Type B pancreatic cell (in vitro differentiated cells): ENCODE measurements at places on chromosomes 1 and 21.
A peak's percentile ranks its signal among the peaks of the same experiment; 100 is the strongest.

DNA sequence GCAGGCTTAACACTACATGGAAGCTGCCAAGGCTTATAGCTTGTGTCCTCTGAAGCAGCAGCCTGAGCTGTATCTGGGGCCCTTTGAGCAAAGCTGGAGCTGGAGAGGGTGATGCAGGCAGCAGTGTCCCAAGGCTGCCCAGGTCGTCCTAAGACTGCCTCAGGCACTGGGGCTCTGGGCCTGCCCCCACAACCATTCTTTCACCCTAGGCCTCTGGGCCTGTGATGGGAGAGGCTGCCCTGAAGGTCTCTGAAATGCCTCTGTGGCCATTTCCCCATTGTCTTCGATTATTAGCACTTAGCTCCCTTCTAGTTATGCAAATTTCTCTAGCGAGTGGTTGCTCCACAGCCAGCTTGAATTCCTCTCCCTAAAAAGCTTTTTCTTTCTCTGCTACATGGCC is 142.0 kb downstream of the LRIG2 start:
- no peak for DNase-seq

DNA sequence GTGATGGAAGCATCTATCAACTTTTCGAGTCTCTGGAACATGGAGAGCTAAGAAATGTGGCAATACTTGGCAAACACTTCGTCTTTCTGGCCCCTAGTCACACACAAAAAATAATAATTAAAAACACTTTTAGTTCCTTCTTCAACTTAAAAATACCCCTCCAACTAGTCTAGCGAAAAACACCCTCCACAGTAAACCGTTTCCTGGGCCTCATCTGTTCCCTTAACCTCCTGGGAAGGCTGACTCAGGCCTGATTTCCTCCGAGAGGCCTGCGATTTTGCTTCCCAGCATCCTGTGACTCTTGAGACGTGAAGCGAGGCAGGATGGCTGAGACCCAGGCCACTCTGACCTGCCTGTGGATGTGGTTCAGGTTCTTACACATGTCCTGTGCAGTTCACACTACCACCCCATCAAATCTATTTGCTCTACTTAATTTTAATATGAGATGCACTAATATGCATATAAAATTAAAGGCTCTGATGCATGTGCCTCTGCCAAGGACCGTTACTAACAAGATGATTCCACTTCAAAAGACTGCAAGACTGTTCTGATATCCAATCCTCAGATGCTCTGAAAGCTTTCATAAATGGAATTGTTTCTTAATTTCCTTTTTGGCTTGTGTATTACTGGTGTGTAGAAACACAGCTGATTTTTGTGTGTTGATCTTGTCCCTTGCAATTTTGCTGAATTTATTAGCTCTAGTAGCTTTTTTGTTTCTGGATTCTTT is 3.5 kb downstream of the NAV1 start:
- DNase-seq, result no peak

GRCh38 chr1:223188618-223189356 is 45.7 kb upstream of the TLR5 start:
- DNase-seq, result no peak

- no peak for DNase-seq
Measured at GRCh38 chr21:44996983-44997936, 57.4 kb downstream of the SLX9 start.

DNA sequence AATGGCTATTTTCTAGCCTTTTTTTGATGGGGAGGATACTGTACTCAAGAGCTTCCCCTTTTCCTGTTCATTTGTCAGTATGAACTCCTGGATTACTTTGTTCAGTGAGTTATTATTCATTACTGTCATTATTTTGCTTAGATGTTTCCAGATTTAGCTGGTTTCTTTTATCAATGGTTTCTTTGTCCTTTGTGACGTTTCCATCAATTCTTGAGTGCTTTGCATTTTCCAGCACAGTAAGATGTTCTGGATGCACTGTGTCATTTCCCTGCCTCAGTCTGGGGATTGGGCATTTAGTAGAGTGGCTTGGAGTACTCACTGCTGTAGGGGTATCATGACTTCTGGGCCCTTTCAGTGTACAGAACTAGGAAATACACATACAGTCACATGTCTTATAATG is 34.2 kb downstream of the MRPS6 start:
- no peak for DNase-seq

DNA sequence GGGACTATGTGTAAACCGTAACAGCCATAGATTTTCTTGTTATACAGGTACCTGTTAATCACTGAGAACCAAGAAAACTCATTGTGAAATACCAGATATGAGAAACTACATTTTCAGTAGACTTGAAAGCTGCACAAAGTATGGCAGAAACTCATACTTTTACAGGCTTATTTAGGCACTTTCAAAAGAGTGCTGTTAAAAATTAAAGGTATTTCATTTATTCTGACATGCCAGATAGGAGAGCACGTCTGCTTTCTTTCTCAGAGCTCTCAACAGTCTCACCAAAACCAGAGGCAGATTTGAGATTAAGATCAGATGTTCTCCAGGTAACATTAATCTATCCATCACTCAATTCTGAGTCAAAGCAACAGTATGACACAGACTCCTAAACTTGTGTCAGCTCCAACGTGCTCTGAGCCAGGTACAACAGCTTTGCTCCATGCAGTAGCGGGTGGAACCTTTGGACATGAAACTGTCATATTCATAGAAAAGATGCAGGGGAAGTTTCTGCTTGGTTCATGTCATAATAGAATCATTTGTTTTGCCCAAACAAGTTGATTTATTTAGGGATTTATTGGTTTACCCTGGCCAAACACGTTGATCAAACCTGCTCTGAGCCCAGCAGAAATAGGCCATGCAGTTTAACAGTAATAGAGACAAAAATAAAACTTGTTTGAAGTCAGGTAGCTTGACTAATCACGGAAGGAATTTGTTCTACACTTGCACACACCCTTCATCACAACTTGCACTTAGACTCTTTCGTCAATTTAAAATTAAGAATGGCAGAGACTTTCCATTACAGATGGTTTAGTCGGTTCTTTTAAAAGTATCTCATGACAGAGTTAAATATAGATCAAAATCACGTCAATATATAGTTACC is 20.8 kb upstream of the TSNAX start:
- DNase-seq, result no peak

GRCh38 chr1:31577515-31578192 is 1.3 kb downstream of the TINAGL1 start:
- DNase-seq, result peak; percentile 62

DNA sequence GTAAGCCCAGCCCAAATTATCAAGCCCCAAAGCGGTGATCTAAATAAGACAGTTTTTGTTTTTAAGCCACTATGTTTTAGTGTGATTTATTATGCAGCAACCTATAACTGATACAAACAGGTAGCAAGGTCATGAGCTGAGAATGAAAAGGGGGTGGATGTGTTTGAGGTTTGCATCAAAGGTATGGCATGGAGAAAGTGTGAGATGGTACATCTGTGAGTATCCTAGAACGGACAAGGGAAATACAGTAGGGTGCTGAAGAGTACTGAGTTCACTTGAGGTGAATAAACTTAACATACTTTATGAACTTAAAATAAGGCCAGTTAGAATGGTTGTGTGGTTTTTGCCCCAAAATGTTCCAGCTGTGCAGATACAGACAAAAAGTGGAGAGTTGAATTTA is 286.0 kb upstream of the B3GALT2 start:
- no peak for DNase-seq
